SJCRH30 (cell line): ENCODE measurements at places on chromosomes 12 and 14. TPM values are rescaled to one million over a fixed set of nuclear protein-coding genes. Genes with fewer than 3 reads are reported as not detected.

Gene P3H3
- total RNA-seq = 13.7 and 19.3 TPM in 2 replicates

Gene RPL10L
- not detected in 2 replicates for total RNA-seq

Gene MYBPC1
- total RNA-seq = not detected in 2 replicates

Gene C12orf56
- total RNA-seq = not detected in 2 replicates

Gene PPM1H
- total RNA-seq = 4.1 and 4.3 TPM in 2 replicates

Gene KRT81
- total RNA-seq = 0.06 TPM in 1 of 2 replicates, not detected in the other

Gene NOVA1
- 5.5 and 6.7 TPM in 2 replicates for total RNA-seq
